ENCODE measurements at places on chromosomes 5 and 9. TPM values are rescaled to one million over a fixed set of nuclear protein-coding genes. Genes with fewer than 3 reads are reported as not detected.

DNA sequence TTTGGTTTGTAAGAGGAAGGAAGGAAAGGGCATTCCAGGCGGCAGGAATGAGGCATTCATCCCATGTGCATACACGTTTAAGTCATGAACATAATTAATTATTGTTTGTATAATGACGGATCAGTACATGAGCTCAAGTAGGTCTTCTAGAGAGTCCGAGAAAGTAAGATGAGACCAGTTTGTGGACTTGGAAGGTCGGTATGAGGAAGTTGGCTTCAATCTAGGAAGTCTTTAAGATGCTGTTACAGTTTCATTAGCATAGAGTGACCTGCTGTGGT lies 2.1 kb downstream of the GTF3C4 start:
- DNase-seq: no peak

The LHFPL2 gene
- 0.05 TPM for total RNA-seq

- no peak for DNase-seq
These were observed 13.6 kb downstream of the PLEKHG4B start for GRCh38 chr5:105504-106070.

DNA sequence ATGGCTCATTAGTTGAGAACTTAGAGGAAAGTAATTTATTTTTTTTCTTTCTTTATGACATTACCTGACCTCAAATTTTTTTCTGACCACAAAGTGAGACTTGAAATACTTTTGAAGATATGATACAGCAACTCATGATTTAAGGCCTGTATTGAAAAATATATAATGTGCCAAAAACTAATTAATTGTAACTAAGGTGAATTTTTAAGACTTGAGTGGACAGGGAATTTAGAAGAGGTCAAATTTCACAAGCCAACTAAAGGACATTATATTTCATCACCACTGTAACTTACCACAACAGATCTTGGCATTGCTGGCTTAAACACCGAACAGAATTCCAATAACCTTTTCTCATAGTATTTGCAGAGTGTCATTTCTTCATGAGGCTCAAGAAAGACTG lies 1.8 kb downstream of the CCNH start:
- no peak for DNase-seq

DNA sequence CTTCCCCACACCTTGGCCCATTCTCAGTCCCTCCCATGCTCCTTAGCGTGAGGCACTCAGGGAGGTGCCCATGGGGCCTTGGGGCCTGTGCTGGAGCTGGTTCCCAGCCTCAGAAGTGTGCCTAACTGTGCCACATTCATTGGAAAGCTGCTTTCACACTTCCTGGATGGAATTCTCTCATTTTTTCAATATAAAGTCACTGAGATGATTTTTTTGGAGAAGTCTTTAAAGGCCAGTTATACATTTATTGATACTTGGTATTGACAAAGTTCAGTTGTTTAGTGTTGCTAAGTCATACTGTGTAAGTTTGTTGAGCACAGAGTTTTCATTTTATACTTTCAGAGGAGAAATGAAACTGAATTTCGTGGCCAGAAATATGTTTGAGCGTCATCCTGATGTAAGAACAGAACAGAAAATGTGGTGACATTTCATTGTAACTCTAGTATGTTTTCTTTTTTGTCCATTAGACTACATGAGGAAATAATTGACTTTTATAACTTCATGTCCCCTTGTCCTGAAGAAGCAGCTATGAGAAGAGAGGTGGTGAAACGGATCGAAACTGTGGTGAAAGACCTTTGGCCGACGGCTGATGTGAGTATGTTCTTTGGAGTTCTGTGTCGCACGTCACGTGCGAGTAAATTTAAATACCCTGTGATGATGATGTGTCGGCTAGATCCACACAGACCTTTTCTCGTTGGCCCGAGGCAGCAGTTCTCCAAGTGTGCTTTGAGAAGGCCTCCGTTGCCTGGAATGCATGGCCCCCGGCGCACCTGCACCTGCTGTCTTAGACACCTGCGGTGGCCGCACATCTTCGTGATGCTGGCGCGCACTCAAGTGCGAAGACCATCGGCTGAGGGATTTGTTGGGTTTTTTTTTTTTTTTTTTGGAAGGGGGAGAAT lies 24.1 kb downstream of the TENT4A start:
- peak; percentile 32 for DNase-seq

The IRF1 gene
- 104 TPM for total RNA-seq

DNA sequence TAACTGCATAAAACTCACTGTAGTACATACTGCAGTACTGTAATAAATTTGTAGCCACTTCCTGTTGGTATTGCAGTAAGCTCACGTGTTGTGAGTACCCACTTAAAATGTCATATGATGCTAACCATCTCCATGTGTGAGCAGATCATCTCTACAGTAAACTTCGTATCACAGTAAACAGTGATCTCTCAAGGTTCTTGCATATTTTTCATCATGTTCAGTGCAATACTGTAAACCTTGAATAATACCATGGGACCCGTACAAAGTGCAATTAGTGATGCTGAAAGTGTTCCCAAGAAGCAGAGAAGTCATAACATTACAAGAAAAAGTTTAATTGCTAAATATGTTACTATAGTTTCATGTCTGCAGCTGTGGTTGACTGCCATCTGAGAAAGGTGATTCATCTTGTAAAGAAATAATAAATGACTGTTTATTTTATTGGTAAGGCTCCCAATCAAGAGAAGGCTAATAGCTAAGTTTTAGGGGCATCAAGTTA lies 253.8 kb upstream of the POU5F2 start:
- no peak for DNase-seq

GRCh38 chr5:150783422-150783928 lies 4.9 kb downstream of the SMIM3 start:
- DNase-seq: peak; percentile 82

DNA sequence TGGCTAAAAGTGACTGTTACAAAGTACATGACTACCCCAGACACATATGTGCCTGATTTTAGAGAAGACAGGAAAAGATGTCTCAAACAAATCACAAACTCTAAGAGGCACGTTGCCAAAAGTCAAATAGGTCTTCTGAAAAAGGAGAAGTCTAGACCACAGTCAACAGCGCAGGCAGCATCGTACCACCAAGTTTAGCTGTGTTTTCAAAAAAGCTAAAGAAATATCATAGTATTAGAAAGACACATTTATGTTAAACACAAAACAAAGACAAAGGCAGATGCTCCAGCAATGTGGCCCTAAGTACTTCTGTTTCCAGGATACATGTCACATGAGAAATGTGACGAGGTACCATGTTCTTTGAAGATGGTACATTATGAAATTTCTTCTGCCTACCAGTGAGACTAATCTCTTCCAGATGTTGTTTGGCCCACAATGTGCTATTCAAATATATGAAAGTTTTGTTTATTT lies 43.5 kb downstream of the LPAR1 start:
- no peak for DNase-seq

The ZNF608 gene
- not detected for total RNA-seq

The ORM2 gene
- not detected for total RNA-seq

GRCh38 chr5:143922718-143923117 lies 110.8 kb downstream of the HMHB1 start:
- DNase-seq: no peak

GRCh38 chr9:77575785-77576184 lies 72.3 kb downstream of the GNA14 start:
- DNase-seq: peak; percentile 12

- DNase-seq: no peak
These were observed 48.2 kb downstream of the DAPK1 start for GRCh38 chr9:87545858-87546257.

The IQGAP2 gene
- 92.7 TPM for total RNA-seq

The PPP6C gene
- total RNA-seq: 47.4 TPM

DNA sequence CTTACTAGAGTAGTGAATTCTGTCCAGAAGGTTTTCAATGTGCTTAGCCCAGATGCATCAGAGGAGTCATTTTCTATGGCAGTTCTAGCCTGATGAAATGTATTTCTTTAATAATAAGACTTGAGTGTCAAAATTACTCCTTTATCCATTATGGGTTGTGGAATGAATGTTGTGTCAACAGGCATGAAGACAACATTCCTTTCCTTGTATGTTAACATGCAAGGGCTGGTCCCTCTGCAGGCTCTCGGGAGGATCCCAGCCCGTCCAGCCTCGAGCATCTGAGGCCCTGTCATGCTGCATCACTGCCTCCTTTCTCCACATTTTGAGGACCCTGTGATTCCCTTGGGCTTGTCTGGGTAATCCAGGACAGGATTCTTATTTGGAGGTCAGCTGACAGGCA lies 42.9 kb upstream of the FAM120AOS start:
- no peak for DNase-seq

DNA sequence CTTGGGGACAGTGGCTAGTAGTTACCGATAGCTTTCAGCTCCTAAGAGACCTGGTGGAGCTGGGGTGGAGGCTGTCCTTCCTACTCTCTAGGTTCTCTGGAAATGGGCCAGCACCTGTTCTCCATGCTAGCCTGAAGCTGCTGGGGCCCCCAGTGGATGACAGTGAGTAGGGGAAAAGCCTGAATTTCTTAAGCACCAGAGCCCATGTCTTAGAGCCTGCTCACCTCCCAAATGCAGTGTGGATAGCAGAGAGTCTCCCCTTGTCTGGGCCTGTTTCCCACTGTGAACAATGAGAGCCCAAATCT lies 105.8 kb downstream of the DAB2IP start:
- DNase-seq: no peak

Measured in activated CD4-positive, alpha-beta memory T cell treated with anti-CD3 and anti-CD28 coated beads for 36 hours (primary cell).